ENCODE measurements at places on chromosomes 5 and 9. TPM values are rescaled to one million over a fixed set of nuclear protein-coding genes. Genes with fewer than 3 reads are reported as not detected.

- no peak for DNase-seq
Measured at GRCh38 chr5:93348231-93348630, 232.8 kb downstream of the NR2F1-AS1 start.

Gene LECT2
- not detected for total RNA-seq

Gene MYMK
- total RNA-seq, result not detected

Gene GADD45G
- total RNA-seq, result 7.7 TPM

GRCh38 chr9:115596021-115596745 lies 478.2 kb upstream of the TNC start:
- DNase-seq, result no peak

- DNase-seq, result peak; percentile 41
Measured at GRCh38 chr5:72956324-72957140, 691 bp downstream of the FCHO2 start.

DNA sequence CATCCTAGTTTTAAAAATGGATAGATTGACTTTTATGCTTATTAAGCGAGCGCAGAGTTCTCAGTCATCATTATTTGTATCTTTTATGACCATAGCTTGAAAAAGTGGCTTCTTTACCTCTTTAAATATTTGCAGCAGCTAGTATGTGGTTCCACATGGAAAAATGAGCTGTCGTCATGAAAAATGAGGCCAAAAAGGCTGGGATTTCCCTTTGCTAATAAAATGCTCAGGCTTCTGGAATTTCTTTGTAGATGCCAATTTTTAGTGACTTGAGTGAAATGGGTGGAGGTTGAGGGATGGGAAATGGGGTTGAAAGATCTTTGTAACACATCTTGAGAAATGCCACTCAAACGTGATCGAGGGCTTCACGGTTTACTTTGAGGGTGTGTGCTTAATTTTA lies 35.2 kb downstream of the RAI14 start:
- DNase-seq, result no peak

GRCh38 chr9:12735665-12736064 lies 39.2 kb upstream of the LURAP1L start:
- DNase-seq, result no peak

Gene SMIM33
- total RNA-seq, result 0.32 TPM

DNA sequence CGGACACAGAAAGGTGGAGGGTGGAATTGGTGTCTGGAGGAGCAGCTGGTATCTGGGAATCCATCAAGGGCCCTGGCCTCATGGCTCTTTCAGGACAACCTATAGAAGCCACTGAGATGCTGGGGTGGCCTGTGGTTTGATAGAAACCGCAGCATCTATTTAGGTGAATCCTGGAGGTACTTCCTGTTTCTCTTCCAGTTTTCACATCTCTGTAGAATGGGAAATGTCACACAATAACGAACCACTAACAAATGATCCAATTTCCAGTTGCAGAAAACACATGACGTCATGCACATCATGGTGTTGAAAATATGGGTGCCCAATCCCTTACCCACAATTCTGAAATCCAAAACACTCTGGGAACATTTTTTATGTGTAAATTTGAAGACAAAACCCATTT lies 52.2 kb downstream of the ROPN1L start:
- no peak for DNase-seq

Gene HINT1
- 246 TPM for total RNA-seq

Gene LCN1
- total RNA-seq, result not detected

GRCh38 chr5:63400079-63400478 lies 562.2 kb downstream of the HTR1A start:
- DNase-seq, result no peak

Gene EIF4E1B
- not detected for total RNA-seq

- peak; percentile 23 for DNase-seq
Measured at GRCh38 chr5:168852329-168852728, 273.2 kb upstream of the PANK3 start.

Gene PCDHGC5
- total RNA-seq, result not detected

GRCh38 chr9:98576859-98577258 lies 131.9 kb downstream of the GABBR2 start:
- DNase-seq, result no peak

Gene SEC24A
- total RNA-seq, result 22.6 TPM

Gene ADAMTS12
- total RNA-seq, result not detected

- no peak for DNase-seq
Measured at GRCh38 chr5:87329114-87329513, 61.4 kb downstream of the RASA1 start.

DNA sequence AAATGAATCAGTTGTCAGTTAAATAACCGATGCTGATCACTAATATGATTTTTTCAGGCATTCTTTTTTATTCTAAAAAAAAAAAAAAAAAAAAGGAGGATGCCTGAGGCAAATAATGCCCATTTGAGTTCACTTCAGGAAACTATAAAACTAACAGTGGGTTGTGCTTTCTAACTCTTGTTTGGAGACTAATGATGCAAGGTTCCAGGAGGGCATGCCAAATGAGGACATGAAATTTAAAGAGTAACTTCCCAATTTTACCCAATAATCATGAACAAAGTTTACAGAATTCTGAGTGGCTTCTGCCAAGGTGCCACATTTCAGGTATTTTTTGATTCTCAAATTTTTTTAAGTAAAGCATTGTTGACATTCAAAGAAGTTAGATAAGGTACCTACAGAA lies 41.0 kb downstream of the CEP120 start:
- DNase-seq, result no peak

Gene MEIKIN
- not detected for total RNA-seq

Gene ARHGEF39
- 17.3 TPM for total RNA-seq

DNA sequence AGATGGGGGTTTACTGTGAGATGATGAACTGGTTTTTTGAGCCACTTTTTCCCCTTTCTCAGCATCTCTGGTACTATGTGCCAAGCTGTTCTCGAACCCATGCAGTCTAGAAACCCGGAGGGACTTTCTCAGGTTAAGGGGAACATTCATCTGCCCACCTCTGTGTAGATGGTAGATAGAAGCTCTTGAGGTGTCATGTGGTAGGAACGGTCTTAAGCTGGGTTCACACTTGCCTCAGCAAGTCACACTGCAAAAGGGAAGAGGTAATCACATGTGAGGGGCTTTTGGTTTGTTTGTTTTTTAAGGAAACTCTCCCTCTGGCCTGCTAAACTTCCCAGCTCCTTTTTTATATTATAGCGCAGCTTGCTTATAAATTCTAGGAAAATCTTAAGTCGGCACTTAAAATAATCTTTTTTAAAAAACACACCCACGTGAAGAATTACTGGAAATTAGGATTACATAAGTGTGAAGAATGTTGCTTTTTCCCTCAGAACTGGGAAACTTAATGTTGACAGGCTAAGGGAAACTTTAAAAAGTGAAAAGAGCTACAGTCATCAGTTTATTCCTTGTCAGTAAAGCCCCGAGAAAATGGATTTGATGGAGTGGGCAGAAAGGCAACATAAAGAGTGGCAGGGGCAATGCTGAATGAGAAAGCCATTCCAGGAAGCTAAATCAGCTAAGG lies 430.3 kb downstream of the ARHGEF28 start:
- DNase-seq, result no peak

DNA sequence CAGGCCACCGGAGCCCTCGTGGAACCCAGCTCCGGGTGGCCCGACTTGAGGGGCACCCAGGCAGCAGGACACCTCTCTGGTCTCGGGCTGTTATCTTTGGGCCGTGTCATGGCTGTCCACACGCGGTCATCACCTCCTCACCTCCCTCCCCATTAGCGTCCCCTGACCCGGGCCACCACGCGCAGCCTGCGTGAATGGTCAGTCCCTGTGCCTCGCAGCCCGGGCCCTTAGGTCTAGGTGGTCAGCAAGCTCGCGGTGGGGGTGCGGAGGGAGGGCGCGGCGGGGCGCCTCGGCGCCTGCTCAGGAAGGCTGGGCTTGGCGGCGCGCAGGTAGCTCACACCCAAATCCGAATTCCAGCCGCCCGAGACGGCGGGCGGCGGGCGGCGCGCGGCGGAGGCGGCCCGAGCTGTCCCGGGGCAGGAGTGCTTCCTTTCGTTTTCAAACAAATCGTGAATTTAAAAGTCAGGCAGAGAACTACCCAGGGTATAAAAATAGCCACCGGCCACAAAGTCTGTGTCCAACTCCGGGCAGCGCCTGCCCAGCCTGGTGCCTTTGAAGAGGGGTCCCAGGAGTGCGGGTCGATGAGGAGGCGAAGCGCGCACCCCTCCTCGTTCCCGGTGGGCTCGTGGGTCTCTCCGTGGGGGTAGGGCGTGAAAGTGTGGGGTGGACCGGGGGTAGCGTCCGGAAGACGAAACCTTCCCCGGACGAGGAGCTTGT lies 1.0 kb upstream of the RXRA start:
- DNase-seq, result no peak

- no peak for DNase-seq
Measured at GRCh38 chr9:33049680-33050361, 24.7 kb downstream of the DNAJA1 start.

GRCh38 chr5:150485693-150486401 lies 22.1 kb upstream of the NDST1 start:
- DNase-seq, result peak; percentile 25

DNA sequence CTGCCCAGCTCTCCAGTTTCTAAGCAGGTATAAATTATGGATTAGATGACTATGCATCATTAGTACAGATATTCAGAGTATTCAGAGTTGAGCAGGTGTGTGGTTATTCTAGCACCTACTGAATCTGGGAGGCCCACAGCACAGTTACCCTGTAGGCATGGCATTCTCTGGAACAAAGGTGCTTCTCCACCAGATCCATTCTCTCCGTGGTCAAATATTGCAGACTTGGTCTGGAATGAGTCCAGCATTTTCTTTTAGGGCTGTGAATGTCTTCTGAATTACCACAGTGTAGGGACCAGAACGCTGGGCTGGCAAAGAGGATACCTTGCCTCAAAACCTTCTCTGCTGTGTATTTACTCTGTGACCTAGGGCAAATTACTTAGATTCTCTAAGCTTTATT lies 116.8 kb downstream of the ARHGAP26 start:
- DNase-seq, result no peak

Gene PRLR
- not detected for total RNA-seq

Gene ADAMTS6
- total RNA-seq, result 1.8 TPM

Gene SYNPO
- total RNA-seq, result not detected

GRCh38 chr5:93925321-93925720 lies 183.9 kb upstream of the POU5F2 start:
- DNase-seq, result no peak
